NCI-H69 (cell line): ENCODE measurements at places on chromosomes 5 and 9.
A peak's percentile ranks its signal among the peaks of the same experiment; 100 is the strongest.

GRCh38 chr5:110087829-110088228 is 398.1 kb downstream of the MAN2A1 start:
- DNase-seq = no peak

GRCh38 chr9:125701351-125701750 is 5.7 kb downstream of the MAPKAP1 start:
- DNase-seq = no peak

GRCh38 chr9:91033797-91034196 is 232.2 kb downstream of the SYK start:
- DNase-seq = peak; percentile 29

GRCh38 chr5:67809589-67809988 is 406.0 kb upstream of the PIK3R1 start:
- peak; percentile 84 for DNase-seq

- no peak for DNase-seq
Observed at GRCh38 chr5:1513326-1514026, 10.3 kb downstream of the LPCAT1 start.

GRCh38 chr9:124361128-124361527 is 54.1 kb downstream of the PSMB7 start:
- no peak for DNase-seq

GRCh38 chr9:27634879-27635278 is 61.6 kb upstream of the C9orf72 start:
- DNase-seq = no peak

DNA sequence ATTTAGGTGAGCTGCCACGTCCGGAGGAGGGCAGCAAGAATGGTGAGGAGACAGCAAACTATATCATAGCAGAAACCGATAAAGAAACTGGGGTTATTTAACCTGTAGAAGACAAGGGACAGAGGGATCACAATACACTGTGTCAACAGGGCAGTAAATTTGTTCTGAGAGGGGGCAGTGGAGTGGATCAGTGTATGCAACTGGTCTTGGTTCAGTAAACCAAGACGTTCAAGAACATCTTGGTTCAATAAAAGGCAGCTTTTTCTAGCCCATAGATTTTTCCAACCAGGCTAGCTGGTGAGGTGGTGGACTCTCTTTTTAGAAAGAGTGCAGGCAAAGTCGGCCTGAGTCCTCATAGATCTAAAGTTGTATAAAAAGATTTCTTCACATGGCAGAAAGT is 55.3 kb downstream of the PLAC8L1 start:
- DNase-seq = no peak

DNA sequence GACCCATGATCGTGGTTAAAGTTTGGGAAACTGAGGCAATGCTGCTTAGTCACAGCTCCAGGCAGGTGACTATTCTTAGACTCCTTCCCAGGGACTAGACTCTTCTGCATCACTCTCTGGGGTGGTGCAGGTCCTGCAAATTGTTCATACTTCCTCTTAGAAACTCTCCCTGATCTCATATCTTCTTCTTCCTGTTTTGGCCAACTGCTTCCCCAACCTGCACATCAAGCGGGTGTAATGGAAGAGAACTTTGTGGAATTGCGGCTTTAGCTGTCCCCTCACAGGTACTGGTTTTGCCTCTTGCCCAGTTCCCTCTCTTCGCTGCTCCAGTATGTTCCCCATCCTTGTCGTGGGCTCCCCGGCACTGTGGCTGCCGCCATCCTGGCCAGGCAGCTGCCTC is 111.5 kb upstream of the CTSL start:
- DNase-seq = no peak

GRCh38 chr9:21367957-21368356 is at the start of gene IFNA13:
TSS of gene IFNA13 (minus strand) at chr9:21368057. CDS start at chr9:21368010, 47 bp downstream.
- no peak for DNase-seq

GRCh38 chr9:129752900-129753729 is at the start of gene PTGES:
TSS of gene PTGES (minus strand) at chr9:129753042. CDS start at chr9:129753012, 30 bp downstream.
- DNase-seq = peak; percentile 77

GRCh38 chr9:137740312-137740711 is 121.5 kb downstream of the EHMT1 start:
- peak; percentile 83 for DNase-seq

DNA sequence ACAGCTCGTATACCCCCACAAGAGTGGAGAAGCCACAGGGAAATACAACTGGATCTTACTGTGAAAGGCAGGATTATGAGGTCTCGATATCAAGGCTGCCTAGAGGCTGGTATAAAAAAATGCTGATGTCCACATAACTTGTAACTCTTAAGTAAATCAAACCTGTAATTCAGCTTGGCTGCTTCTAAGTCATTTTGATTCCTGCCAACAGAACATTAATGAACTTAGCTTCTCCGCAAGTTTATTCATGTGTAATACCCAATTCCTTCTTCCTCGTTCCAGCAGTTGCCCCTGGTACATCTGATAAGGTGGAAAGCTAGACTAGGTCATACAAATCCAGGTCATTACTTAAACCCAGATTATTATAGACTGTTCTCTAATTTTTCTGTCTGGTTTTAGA is 16.4 kb upstream of the SMIM15 start:
- DNase-seq = no peak

DNA sequence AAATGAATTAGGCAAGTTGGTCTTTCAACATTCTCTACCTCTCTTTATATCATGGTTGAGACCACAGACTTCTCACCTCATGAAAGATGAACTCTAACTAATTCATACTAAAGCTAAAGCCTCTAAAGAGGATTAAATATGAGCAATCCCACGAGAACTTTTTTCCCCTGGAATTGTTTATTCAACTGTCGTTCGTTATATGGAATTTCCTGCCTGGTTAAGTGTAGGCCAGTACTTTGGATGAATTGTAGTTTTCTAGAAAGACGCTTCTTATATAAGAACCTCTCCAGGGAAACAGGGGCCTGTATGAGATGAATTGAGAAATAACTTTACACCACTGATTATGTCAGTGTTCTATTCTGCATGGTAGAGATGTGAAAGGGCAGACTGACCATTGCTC is 42.9 kb downstream of the PDCD1LG2 start:
- DNase-seq = no peak
